Fibroblast of the conjunctiva (primary cell): ENCODE measurements at places on chromosomes 1 and 21.

DNA sequence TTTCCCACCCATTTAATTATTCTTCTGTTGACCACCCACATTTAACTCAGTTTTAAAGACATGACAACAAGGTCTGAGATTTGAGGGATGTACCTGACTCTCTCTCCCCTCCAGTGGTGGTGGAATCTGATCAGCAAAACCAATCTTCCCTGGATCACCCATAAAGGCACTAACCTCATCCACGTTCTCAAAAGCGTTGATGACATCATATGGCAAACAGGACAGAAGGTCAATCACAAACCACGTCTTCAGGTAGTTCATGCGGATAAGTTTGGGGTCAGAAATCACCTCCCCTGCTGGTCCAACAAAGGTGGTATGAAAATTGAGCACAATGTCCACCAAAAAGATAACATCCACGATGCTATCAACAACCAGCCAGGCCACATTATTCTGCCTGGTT is 115.3 kb downstream of the KCNH1 start:
- DNase-seq = no peak

- DNase-seq = no peak
Observed at GRCh38 chr21:22554690-22555316, 1556.6 kb downstream of the NCAM2 start.

- DNase-seq = no peak
Observed at GRCh38 chr1:232872738-232873137, 67.5 kb downstream of the MAP10 start.

DNA sequence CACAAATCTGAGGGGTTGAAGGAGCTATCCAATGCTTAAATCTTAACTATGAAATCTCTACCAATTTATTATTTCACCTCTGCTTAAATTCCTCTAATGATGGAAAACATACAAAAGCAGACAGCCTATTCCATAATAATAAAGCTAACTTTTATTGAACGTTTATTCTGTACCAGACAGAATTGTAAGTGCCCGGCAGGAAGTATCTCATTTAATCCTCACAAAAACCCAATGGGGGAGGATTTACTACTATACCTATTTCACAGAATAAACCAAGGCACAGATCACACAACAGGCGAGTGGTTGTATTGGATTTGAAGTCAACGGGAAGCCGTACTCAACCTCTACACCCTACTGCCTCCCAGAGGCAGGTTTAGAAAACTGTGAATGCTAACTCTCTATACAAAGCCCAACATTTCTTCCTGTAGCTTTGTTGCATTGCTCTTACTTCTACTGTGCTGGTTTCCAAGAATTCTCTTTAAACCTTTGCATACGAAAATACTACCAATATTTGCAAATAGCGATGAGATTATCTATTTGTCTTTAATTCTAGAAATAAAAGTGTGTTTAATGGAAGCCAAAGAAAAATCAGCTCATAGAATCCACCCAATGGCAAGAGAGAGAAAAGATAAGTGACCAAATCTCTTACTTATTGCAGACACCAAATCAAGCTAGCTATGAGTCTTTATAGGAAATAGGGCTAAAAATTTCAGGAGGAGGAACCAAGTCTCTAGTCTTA is 33.5 kb upstream of the C1orf53 start:
- peak; percentile 40 for DNase-seq

DNA sequence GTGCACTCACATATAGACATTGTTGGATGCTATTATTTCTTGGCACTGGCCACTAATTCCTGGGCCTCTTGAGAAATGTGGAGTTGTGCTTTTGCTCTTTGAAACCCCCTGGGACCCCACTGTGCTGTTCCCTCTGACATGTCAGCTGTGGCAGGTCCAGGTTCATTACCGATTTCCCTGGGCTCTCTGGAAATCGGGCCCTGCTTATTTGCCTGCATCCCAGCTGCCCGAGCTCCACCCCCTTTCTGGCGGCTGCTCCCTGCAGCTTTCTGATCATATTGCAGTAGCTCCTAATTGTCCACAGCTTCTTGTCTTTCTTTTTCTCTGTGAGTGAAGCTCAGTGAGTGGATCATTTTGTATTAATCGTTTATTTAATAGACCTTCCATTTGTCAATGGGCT is 183.7 kb upstream of the FAM78B start:
- DNase-seq = no peak

GRCh38 chr1:42165511-42166210 is 1.1 kb upstream of the GUCA2A start:
- no peak for DNase-seq
